ENCODE measurements at places on chromosomes 2 and 18.

DNA sequence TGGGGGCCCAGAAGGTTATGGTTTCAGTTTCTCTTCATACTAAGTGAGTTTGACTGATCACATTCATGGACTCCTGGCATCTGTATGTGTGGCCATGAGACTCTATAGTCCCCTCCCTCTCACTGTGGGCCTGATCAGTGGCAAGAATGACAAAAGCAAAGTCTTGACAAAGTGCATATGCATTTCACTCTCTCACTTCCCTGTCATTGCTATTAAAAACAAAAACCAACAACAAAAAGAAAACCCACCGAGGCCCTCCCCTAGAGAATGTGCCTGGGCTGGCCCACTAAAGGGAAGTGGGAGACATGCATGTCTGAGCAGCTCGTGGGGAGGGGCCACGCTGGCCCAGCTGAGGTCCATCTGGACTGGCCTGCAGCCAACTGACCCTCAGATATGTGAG lies 600.1 kb upstream of the RAB6C start:
- no peak for DNase-seq

- DNase-seq, result no peak
These were observed 126.6 kb downstream of the UBE2E3 start for GRCh38 chr2:181106789-181107627.

DNA sequence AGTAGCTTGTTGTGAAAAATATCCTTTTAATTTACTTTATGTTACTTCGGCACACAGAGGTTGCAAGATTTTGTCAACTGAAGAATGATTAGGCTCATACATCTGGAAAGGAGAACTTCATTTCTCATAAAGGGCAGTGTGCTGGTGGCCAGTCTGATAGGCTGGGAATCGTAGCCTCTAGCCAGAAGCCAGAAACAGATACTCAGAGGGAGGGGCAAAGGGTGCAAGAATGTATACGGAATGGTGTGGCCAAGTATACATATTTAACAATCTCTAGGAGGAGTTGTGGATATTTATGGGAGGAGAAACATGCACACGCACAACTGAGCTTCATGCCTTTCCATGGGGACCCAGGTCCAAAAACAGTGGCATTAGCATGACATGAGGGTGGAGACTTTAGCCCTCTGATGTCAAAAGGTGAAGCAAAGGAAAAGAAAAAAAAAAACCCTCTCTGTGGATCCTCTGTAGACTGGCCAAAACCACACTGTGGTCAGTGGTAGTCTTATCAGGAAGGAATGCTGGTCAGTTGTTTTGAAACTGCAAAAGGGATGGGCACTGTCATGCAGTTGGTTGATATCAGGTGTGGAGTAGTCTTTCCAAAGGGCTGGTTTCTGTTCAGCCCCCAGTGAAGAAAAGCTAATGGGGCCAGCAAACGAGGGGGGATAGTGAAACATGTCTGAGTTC lies 34.9 kb upstream of the APCDD1 start:
- DNase-seq, result no peak

DNA sequence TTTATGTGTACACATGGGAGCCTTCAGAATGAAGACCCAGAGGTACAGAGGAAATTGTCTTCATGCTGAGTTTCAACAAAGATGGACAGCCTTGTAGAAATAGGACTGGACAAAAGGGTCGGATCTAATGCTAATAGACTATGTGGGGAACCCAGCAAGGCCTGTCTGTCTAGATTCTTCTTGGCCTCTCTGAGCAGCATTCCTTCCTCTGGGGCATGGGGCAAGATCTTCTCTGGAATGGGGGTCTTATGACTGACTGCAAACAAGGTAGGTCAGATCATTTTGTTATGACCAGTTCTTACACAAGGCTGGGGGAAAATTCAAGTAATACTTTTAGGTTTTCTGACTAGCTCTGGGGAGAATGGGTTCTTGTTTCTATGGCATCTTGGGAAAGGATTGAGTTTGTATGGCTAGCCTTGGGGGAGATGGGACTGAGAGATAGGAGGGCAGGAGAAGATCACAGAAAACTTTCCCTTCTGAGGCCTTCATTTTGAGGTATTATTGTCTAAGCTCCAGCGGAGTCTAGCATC lies 14.3 kb downstream of the SPATA3 start:
- no peak for DNase-seq

DNA sequence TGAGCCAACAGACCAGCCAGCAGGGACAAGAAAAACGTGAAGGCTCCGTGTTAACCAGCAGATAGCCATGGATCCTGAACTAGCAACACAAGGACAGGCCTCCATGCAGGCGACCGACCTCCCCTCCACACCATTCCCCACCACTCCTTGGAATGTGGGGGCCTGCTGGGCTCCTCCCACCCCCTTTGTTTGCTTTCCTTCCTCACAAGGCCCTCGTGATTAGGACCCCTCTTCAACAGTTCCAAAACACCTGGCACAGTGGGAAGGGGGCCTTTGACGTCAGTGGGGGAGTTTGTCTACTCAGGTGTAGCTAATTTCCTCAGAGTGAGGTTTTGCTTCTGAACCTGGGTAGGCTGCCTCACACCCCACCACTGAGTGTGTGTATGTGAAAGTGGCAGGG lies 37.8 kb downstream of the SLC14A2 start:
- no peak for DNase-seq

Measured in activated CD4-positive, alpha-beta T cell treated with anti-CD3 and anti-CD28 coated beads, Interleukin-2, amount 50 U/mL, for 48 hours (primary cell).